ENCODE measurements at places on chromosomes 1 and 21.
A peak's percentile ranks its signal among the peaks of the same experiment; 100 is the strongest.

DNA sequence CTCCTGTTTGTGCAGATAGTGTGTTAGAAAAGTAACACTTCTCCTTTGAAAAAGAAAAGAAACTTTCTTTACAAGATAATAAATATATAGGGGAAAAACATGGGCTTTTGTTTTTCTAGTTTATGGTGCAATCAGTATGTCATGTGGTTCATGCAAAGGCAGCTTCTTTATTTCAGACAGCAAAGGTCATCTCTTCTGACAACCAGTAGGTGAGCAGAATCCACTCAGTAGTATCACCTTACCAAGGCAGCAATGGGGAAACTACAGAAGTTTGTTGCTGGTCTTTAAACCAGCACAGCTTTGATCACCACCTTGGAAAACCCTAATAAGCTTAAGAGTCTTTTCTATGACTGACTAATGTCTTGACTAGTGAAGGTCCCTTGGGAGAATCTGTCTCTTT, 13.0 kb upstream of the SAMSN1 start:
- no peak overlapping the region for H3K27ac ChIP-seq
- H3K4me3 ChIP-seq: no peak overlapping the region
- H3K27me3 ChIP-seq: no peaks in the 10 kb centered on the region
- H3K4me1 ChIP-seq: no peaks in the 10 kb centered on the region
- no peaks in the 10 kb centered on the region for H3K36me3 ChIP-seq

- DNase-seq: no peak
- H3K27me3 ChIP-seq: no peaks in the 10 kb centered on the region
- no peaks in the 10 kb centered on the region for H3K36me3 ChIP-seq
- peaks cover 2% of the 10 kb centered on the region for H3K4me1 ChIP-seq
- no peak overlapping the region for H3K27ac ChIP-seq
- no peak overlapping the region for H3K4me3 ChIP-seq
Observed at GRCh38 chr1:48684381-48684780, 92.3 kb downstream of the BEND5 start.

GRCh38 chr1:92085727-92086126, 5.6 kb downstream of the BTBD8 start:
- no peak overlapping the region for H3K27ac ChIP-seq
- no peaks in the 10 kb centered on the region for H3K27me3 ChIP-seq
- H3K4me1 ChIP-seq: peaks cover 1% of the 10 kb centered on the region
- no peak for DNase-seq

DNA sequence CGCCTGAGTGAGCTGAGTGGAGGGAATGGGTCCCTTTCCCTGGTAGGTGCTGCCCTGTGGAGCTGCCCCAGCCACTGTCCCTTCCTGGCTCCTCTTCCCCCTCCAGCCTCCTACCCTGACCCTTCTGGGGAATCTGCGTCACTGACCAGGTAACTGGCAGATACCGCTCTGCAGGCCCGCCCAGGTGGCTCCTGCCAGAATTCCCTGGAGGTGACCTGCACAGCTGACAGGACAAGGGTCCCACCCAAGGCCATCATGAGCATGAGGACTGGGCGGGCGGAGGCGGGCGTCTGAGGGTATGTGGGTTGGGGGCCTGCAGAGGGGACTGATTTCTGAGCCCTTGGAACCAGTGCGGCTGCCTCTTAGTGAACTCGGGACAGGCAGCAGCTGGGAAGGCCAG, 32.5 kb downstream of the DHRS3 start:
- peaks cover 3% of the 10 kb centered on the region for H3K4me1 ChIP-seq
- H3K4me3 ChIP-seq: no peak overlapping the region
- no peak for DNase-seq
- no peaks in the 10 kb centered on the region for H3K27me3 ChIP-seq
- no peak overlapping the region for H3K27ac ChIP-seq

DNA sequence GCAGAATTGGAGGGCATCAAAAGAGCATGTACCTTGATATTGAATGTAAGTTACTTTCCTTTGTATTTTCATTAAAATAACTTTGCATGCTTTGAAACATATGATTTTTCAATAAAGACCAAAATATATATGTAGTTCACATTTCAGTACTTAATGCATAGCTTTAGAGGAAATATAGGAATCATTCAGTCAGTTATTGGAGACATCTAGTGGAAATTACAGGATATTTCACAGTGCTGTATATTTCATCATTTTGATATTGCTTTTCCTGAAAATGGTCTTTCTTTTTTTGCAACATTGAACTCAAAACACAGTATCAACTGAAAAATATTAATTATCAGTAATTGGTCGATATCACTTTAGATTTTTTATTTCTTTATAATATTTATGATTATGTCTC, 375.8 kb downstream of the NCAM2 start:
- no peaks in the 10 kb centered on the region for H3K36me3 ChIP-seq
- no peaks in the 10 kb centered on the region for H3K4me1 ChIP-seq
- H3K27ac ChIP-seq: no peak overlapping the region
- no peaks in the 10 kb centered on the region for H3K27me3 ChIP-seq

GRCh38 chr1:22906968-22907367, 65.7 kb downstream of the LACTBL1 start:
- no peaks in the 10 kb centered on the region for H3K27me3 ChIP-seq
- H3K4me3 ChIP-seq: no peak overlapping the region
- no peaks in the 10 kb centered on the region for H3K4me1 ChIP-seq

- no peak overlapping the region for H3K27ac ChIP-seq
- H3K36me3 ChIP-seq: no peaks in the 10 kb centered on the region
Observed at GRCh38 chr1:174209347-174210187, 50.2 kb downstream of the RABGAP1L start.

- no peaks in the 10 kb centered on the region for H3K4me1 ChIP-seq
- DNase-seq: no peak
- H3K27me3 ChIP-seq: no peaks in the 10 kb centered on the region
- no peaks in the 10 kb centered on the region for H3K36me3 ChIP-seq
- H3K27ac ChIP-seq: no peak overlapping the region
- no peak overlapping the region for H3K4me3 ChIP-seq
Observed at GRCh38 chr1:229905652-229906051, 161.4 kb upstream of the GALNT2 start.

DNA sequence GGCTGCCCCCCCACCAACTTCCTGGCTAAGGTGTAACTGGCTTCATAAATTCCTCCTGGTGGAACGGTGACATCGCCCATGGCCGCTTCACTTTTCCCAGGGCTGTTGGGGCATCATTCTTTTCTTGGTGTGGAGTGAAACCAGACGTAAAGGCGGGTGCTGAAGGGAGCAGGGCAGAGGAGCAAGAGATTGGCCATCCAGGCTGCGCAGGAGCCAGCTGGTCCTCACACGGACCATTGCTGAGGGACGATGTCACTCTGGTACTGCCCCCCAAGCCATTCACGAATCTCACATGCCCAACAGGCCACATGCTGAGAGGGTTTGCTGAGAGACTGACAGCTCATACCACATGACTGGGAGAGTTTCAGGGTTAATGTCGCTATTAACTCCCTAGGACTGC, 10.5 kb upstream of the PKP1 start:
- H3K4me3 ChIP-seq: no peak overlapping the region
- no peaks in the 10 kb centered on the region for H3K4me1 ChIP-seq
- H3K27me3 ChIP-seq: no peaks in the 10 kb centered on the region
- H3K27ac ChIP-seq: no peak overlapping the region
- no peak for DNase-seq

DNA sequence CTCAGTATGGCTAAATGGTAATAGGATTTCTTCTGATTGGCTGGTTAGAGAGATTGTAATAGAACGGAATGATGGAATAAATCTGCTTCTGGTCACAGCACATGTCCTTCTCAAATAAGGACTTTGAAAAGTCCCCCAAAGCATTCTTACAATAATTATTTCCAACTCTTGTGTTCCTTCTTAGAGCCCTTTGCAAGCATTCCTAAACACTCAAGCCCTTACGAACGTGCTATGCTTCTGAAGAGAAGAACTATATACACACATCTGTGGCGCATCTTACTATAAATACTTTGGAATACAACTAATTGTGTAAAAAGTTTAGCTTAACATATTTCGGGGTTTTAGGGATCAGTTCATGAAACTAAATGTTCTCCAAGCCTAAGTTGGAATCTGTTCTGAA, 25.6 kb downstream of the CLIC4 start:
- DNase-seq: no peak
- H3K36me3 ChIP-seq: no peaks in the 10 kb centered on the region
- peak overlapping the region; percentile 57 for H3K27ac ChIP-seq
- H3K4me3 ChIP-seq: no peak overlapping the region

GRCh38 chr1:53400761-53401674, 58.2 kb upstream of the DMRTB1 start:
- no peak overlapping the region for H3K4me3 ChIP-seq
- no peaks in the 10 kb centered on the region for H3K36me3 ChIP-seq
- H3K4me1 ChIP-seq: no peaks in the 10 kb centered on the region
- H3K27ac ChIP-seq: no peak overlapping the region
- H3K27me3 ChIP-seq: no peaks in the 10 kb centered on the region

- no peaks in the 10 kb centered on the region for H3K36me3 ChIP-seq
- no peaks in the 10 kb centered on the region for H3K27me3 ChIP-seq
- no peaks in the 10 kb centered on the region for H3K4me1 ChIP-seq
- no peak overlapping the region for H3K4me3 ChIP-seq
Observed at GRCh38 chr21:39852021-39852721, 15.1 kb upstream of the PCP4 start.

DNA sequence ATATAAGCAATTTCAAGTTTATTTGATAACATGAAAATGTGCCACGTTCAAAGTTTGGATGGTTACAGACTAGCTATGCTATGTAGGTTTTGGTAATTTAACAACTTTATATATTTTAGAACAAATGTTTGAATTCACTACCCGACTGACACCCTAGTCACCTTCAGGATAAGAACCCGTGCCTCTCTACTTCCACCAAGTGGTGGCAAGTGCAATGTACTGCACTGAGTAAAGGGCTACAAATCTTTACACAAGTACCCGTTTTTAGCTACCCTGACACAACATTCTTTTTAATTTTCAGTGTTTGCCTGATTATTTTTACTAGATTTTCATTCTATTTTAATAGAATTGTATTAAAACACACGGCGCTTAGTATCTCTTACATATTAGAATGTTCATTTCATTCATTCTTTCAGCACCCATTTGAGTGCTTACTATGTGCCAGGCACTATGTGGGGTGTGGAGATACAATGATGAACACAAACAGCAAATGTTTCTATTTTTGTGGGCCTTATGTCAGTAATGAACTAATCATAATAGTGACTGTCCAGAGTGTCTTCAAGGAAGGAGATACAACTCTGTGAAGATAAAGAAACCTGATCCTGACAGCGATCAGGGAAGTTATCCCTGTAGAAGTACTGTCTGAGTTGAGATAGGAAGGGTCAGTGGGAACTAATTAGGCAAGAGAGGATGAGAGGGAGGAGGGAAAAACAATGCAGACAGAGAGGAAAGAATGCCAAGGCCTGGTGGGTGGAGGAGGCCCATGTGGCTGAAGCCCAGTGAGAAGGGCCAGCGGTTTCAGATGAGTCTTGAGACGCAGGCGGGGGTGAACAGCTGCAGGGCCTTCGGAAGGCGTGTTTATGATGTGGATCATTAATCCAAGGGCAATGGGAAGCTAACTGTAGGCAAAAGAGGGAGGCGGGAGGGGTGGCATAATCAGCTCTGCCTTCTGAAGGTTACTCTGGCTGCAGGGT, 3.8 kb downstream of the LCA5L start:
- H3K4me3 ChIP-seq: no peak overlapping the region
- H3K4me1 ChIP-seq: peaks cover 4% of the 10 kb centered on the region
- H3K36me3 ChIP-seq: no peaks in the 10 kb centered on the region
- H3K27me3 ChIP-seq: no peaks in the 10 kb centered on the region

- no peaks in the 10 kb centered on the region for H3K4me1 ChIP-seq
- no peak overlapping the region for H3K4me3 ChIP-seq
- no peak overlapping the region for H3K27ac ChIP-seq
- no peak for DNase-seq
- H3K36me3 ChIP-seq: no peaks in the 10 kb centered on the region
- H3K27me3 ChIP-seq: no peaks in the 10 kb centered on the region
Observed at GRCh38 chr1:157270705-157271274, 132.6 kb upstream of the ETV3 start.

- peaks cover 11% of the 10 kb centered on the region for H3K4me1 ChIP-seq
- no peak for DNase-seq
- H3K4me3 ChIP-seq: no peak overlapping the region
- no peaks in the 10 kb centered on the region for H3K27me3 ChIP-seq
Observed at GRCh38 chr1:204520834-204521709, 4.9 kb downstream of the MDM4 start.

- no peaks in the 10 kb centered on the region for H3K27me3 ChIP-seq
- no peak overlapping the region for H3K4me3 ChIP-seq
- no peak for DNase-seq
- H3K27ac ChIP-seq: no peak overlapping the region
- H3K4me1 ChIP-seq: no peaks in the 10 kb centered on the region
- H3K36me3 ChIP-seq: no peaks in the 10 kb centered on the region
Observed at GRCh38 chr1:39378377-39378776, 113.1 kb upstream of the BMP8A start.

DNA sequence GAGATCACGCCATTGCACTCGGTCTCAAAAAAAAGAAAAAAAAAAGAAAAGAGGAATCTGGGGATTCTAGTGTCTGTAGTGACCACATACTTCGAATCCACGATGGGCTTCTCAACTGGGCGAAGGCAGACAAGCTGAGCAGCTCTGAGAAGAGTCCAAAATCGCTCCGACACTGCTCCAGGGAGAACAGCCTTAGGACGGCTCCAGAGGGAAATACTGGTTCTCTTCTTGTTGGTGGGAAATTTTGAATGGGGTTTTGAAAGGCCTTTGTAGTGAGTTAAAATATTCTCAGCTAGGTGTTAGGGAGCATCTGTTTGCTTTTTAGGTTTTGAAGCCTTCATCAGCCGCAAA, 18.3 kb upstream of the HJV start:
- H3K4me3 ChIP-seq: peak overlapping the region; percentile 60
- no peaks in the 10 kb centered on the region for H3K4me1 ChIP-seq
- DNase-seq: no peak
- no peaks in the 10 kb centered on the region for H3K36me3 ChIP-seq

GRCh38 chr21:33406493-33406892, 3.3 kb downstream of the IFNGR2 start:
- H3K27ac ChIP-seq: no peak overlapping the region
- no peaks in the 10 kb centered on the region for H3K27me3 ChIP-seq
- H3K36me3 ChIP-seq: no peaks in the 10 kb centered on the region
- no peak overlapping the region for H3K4me3 ChIP-seq
- no peak for DNase-seq
- H3K4me1 ChIP-seq: peaks cover 10% of the 10 kb centered on the region

GRCh38 chr1:167554028-167554779, 642 bp upstream of the CREG1 start:
- no peak for DNase-seq
- H3K4me1 ChIP-seq: peaks cover 7% of the 10 kb centered on the region
- no peak overlapping the region for H3K27ac ChIP-seq
- no peaks in the 10 kb centered on the region for H3K36me3 ChIP-seq
- H3K27me3 ChIP-seq: no peaks in the 10 kb centered on the region

DNA sequence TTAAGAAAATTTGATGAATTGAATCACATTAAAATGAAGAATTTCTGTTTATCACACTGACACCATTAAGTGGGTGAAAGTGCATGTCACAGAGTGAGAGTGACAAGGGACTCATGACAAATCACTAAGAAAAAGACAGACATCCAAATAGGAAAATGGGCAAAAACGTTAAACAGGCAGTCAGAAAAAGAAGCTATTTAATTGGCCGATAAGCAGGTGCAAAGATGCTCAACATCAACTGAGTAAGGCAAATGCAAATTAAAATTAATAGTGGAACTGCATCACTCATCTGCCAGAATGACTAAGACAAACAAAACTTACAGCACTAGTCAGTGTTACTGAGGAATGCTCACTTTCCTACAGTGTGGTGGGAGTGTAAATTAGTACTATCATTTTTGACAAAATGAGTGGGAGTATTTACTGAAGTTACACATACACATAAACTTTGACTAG, 39.2 kb upstream of the RUNX1 start:
- H3K27me3 ChIP-seq: no peaks in the 10 kb centered on the region
- no peaks in the 10 kb centered on the region for H3K36me3 ChIP-seq
- no peak for DNase-seq
- H3K4me3 ChIP-seq: no peak overlapping the region
- H3K27ac ChIP-seq: no peak overlapping the region
